GM12892 (cell line): ENCODE measurements at places on chromosomes 2 and 18.

DNA sequence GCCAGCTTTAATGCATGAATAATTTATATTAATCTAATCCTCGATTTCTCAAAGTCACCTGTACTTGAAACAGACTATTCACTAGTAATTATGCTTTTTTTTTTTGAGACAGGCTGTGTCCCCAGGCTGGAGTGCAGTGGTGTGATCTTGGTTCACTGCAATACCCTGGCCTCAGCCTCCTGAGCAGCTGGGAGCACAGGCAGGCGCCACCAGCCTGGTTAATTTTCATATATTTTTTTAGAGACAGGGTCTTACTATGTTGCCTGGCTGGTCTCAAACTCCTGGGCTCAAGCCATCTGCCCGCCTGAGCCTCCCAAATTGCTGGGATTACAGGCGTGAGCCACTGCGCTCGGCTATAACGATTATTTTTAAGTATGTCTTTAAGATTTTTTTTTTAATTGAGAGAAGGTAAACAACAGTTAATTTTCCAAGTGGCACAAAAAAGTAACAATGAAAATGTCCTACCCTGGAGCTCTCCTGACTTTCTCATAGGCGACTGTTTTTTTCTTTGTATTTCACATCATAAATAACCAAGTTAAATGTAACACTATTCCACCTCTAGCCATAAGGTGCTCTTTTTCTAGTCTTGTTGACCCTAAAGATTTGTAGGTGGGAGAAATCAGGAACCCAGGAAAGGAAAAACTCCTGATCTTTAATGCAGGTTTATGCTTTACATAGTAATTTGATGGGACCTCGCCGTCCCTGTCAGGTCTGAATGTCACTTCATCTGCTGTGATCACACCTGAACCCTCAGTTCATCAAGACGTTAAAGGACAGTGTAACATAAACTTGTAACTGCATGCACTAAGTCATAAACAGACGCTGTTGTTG, 1.3 kb upstream of the ANKRD12 start:
- DNase-seq, result no peak

- no peak for DNase-seq
Measured at GRCh38 chr2:195903956-195904355, 164.7 kb downstream of the DNAH7 start.

- no peak for DNase-seq
Measured at GRCh38 chr2:47128705-47129104, 26.4 kb downstream of the STPG4 start.

- no peak for DNase-seq
Measured at GRCh38 chr2:235564884-235565530, 71.2 kb downstream of the AGAP1 start.

DNA sequence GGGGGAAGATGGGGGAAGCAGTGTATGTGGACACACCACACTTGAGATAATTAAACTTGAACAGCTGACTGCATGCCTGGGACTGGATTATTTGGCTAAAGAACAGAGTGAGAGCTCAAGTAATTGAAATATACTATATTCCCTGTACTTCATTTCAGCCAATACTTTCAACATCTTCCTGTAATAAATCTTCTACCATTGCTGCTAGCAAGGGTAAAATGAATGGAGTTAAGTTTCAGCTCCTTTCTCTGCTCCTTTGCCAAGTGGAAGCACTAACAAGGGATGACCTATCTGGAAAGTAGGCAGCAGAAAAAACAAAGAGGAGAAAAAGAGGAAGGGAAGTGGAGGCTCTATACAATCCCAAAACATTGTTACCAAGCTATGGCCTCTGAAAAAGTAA, 50.9 kb downstream of the MMADHC start:
- no peak for DNase-seq

DNA sequence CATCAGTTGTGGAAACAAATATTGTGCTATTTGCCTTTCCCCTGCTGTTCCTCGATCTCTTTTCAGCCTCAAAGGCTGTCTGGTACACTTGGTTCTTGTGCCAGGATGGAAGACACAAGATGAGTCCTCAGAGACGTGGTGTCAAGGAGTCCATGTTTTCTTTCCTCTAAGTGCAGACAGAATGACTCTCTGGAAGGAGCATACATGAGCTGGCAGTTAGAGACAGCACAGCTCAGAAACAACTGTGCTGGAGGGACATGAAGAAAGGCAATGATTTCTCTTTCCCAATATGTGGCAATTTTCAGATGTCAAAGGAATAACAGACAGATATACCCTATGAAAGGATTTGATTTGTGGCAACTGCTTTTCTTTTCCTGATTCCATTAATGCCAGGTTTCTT, 162.2 kb downstream of the AFF3 start:
- no peak for DNase-seq

- DNase-seq, result no peak
Measured at GRCh38 chr2:6975988-6976387, 58.8 kb downstream of the RNF144A start.

DNA sequence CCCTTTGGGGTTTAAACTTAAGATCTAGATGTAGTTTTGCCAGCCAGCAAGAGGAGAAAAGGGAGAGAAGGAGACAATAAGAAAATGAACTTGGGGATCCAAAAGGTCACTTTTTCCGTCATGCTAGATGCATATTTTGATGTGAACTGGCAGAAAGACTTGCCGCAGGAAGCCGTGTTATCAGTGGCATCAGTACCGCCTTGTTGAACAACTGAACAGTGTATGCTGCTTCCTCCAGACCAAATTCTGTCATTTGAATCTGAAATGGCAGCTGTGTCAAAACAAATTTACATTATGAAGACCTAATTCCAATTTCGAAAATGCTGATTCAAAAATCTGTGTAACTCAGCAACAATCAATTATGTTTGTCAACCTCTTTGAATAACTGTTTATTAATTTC, 42.1 kb downstream of the TMEM200C start:
- no peak for DNase-seq

DNA sequence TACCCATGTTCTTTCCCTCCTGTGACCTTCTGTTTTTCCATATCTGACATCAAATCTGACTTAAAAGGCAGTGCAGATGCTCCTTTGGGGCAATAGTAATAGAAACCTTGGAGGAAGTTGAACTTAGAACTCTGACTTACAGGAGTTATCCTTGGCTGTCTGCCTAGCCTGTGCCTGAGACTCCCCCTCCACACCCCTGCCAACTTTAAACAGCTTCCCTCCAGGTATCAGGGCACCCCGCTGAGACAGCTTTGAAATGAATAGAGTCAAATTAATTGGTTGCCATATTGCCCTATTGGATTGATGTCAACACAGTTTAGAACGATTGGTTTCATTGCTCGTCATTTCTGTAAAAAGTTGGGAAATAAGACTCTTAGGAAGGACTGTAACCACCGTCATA, 322.0 kb downstream of the PRKCE start:
- DNase-seq, result no peak

DNA sequence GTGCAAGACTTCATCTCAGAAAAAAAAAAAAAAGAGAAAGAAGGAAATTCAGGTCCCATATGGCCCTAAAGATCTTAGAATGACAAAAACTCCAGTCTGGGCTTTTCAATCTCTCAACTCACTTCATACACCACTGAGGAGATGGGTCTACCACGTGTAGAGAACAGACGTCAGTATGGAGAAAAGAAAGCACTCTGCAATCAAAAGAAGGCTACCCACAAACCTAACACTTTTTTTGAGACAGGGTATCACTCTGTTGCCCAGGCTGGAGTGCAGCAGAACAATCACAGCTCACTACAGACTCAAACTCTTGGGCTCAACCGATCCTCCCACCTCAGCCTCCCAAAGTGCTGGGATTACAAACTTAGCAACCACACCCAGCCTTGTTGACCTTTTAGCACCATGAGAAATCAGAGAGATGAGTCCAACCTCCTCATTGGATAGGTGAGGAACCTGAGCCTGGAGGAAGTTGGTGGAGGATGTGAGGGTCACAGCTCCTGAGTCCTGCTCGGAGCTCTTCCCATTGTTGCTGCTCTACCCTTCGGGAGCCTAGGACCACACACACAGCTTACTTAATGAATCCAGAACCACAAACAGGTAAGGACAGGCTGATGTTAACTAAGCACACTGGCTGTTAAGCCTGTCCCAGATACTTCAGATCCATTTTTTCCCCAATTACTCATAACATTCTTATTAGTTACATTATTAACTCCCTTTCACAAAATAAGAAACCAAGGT, 23.7 kb downstream of the TBC1D8 start:
- no peak for DNase-seq

GRCh38 chr2:56133931-56134629, 49.7 kb upstream of the CCDC85A start:
- DNase-seq, result no peak

DNA sequence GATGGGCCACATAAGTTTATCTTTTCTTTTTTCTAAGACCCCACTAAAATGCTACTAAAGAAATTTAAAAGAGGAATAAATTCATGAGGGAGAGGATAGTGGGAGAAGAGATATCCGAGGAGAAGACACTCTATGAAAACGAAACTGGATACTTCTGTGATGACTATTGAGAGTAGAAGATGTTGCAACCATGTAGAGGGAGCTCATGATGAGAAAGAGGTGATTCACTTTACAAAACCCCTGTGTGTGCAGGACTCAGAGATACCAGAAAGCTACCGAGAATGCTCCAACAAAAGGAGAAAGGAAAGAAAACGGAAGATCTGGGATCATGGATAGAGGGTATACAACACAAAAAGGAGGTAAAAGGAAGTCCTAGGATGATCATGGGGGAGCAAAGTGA, 34.9 kb downstream of the SLC38A11 start:
- DNase-seq, result no peak

GRCh38 chr2:151032741-151033191, 228.9 kb downstream of the RBM43 start:
- no peak for DNase-seq

DNA sequence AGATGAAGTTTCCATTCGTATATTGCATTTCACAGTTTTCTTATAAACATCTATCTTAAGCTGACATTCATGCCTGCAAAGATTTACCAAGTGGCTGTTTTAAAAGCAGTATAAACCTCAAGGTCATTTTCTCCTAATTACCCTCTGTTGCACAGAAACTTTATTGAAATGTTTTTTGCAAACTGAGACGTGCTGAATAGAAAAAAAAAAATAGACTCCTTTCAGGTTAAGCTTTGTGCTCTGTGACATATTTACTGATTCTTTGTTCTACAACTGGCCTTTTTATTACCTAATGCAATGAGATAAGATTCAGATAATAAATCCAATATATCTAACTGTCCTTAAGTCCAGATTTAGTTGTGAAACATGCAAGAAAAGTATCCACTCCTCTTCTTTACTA, 938.7 kb downstream of the DSC3 start:
- DNase-seq, result no peak

DNA sequence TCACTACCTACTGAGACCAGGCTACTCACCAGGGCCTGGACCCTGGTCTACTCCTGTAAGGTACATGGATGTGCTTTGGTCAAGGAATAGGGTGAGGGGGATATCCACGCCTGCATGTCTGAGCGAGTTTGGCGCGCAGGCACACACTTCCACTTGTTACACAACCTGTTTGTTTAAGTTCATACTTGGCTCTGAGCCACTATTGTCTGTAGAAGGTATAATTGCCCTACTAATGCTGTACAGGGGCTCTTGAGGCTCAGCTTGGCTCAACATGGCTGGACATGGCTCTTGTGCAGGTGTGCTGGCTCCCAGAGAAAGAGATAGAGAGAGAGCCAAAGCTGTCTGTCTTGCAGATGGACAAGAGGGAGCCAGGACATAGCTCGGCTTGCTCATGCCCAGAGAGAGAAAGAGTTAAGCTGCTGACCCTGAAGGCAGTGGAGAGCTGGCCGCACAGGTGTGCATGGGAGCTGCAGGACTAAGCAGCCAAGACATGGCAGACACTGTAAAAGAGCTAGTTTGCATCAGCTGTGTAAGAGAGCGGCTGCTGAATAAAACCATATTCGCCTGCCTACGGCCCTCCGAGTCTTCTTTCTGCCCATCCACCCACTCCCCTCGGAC, 35.2 kb downstream of the NPPC start:
- DNase-seq, result no peak

GRCh38 chr2:171745141-171745540, 57.9 kb downstream of the DYNC1I2 start:
- DNase-seq, result no peak

DNA sequence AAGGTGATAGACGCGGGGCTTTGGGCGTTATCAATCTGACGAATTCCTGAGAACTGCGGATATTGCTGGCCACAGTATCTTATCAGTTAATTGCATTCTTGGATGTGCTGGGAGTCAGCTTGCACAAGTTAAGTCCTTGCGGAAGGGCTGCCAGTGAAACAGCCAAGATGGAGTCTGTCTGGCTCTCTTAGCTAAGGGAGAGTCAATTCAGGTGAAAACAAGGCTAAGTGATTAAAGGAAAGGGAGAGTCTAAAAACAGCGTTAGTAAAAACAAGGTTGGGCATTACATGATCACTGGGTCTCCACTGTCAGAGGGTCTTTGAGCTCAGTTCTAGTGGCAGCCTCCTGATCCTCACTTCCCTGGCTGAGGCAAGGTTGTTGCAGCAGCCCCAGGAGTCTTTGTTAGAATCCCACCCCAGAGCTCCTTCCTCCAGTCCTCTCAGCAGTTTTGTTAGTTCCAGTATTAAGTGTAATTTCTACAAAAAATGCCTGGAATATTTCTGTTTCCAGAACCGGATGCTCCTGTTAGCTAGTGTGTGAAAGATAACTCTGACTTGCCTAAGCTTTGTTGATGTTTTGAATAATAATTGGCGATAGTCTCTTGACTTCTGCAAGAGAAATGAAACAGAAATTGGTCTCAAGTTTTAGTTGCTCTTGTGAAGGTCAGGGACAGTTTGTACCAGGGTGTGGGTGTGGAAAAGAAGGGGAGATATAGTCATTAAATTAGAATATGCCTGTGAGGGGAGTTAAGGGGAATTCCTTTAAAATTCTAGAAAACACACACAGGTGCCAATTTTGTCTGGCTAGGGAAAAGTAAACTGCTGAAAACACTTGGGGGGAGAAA, 10.6 kb downstream of the CFLAR start:
- DNase-seq, result no peak

DNA sequence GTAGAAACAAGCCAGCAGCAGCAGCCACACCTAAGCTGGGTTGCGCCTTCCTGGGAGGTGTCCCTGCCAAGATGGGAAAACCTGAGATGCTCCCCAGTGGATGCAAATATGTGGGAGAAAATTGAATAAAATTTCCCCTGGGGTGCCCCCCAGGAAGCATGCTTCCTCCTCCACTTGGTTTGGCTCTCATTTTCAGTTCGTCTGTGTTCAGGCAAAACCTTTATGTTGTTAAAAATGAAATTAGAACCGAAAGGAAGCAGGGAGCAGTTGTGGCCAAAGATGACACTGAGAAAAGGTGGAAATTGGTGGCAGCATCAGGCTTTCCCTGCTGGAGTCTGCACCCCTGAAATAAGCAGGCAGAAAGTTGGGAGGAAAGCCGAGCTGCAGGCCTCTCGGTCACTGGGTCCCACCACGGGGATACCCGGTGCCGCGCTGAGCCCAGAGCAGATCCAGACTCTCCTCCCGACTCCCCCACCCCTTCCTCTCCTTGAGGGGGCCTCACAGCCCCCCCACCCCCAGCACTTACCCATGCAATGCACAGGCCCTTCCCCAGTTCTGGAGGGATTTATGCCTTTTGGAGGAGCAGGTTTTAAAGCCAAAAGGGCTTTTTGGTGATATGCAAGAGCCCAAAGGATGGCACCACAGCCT, 267.7 kb upstream of the SPRED2 start:
- peak; percentile 7 for DNase-seq

DNA sequence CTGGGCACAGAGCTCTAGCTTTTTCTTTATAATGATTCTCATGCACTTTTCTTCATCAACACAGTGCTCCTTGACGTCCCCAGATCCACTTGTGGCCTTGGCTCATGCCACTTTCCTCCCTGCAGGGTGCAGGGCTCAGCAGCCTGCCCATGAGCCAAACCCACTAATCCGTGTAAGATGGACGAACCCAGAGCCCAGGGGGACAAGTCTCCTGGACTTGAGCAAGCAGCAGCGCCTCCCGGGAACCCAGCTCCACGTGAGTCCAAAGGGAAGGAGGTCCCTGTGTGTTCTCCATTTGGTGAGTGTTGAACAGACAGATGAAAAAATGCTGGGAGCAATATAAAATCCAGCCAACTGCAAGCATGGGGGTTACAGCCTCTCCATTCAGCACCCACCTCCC, 470.6 kb upstream of the HS6ST1 start:
- DNase-seq, result no peak
